Activated CD4-positive, alpha-beta T cell treated with anti-CD3 and anti-CD28 coated beads, Interleukin-2, Interleukin-4, amounts not matched to agents 100 ng/mL and 50 ng/mL, durations not matched to agents 16 hours and 8 hours (primary cell): ENCODE measurements at places on chromosomes 3 and 15.

- peak; percentile 85 for DNase-seq
Observed at GRCh38 chr3:138068579-138069174, 46.7 kb downstream of the DZIP1L start.

GRCh38 chr3:69541711-69542088 lies 155.8 kb upstream of the FRMD4B start:
- no peak for DNase-seq

GRCh38 chr3:87370007-87370406 lies 93.6 kb upstream of the POU1F1 start:
- no peak for DNase-seq

DNA sequence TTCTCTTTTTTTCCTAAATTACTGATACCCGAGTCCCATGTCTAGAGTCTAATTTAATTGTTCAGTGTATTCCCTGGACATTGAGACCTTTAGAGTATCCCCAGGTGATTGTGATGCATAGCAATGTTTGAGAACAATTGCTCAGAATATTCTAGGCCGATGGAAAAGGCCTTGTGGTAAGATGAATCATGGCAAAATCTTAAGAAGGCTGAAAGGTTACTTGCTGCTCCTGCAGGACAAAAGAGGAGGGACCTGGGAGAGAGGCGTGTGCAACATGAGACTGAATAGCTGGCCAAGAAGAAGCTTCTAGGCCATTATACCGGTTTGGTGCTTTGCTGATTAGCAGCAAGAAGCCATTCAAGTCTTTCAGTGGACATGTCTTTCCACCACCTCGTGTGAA lies 256.6 kb downstream of the ROBO2 start:
- no peak for DNase-seq

- DNase-seq = no peak
Observed at GRCh38 chr15:65416845-65417416, 5.8 kb downstream of the IGDCC4 start.

GRCh38 chr3:8491271-8492144 lies 10.1 kb upstream of the LMCD1 start:
- no peak for DNase-seq

DNA sequence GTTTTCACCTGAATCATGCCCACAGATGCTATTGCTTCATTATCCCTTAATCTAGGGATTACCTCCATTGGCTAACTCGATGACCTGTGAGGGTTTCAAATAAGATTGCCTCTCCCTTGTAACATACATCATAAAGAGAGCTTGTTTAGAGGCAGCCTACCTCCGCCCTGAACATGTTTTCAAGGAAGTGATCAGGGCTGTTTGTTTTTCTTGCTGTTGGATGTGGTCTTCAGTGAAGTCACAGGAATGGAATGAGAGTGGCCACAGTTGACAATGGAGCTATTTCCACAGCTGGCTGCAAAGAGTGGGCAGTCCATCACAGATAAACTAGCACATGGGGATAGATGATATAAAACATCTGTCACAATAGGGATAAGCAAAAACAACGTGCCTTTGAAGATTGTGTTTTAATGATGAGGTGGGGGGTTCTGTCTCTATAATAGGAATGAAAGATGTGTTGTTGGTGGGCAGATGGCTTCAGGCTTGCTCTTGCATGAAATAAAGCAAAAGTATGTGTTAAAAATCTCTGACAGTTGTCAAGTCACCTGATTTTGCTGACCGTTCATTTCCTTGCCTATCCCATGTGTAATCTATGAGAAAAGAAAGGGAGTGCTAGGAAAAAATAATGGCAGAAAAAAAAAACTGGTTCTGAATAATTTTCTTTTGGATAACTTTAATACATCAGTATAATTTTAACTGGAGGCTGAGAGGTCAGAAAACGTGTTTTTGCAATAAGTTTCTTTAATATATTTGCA lies 642.3 kb downstream of the RBMS3 start:
- no peak for DNase-seq

- DNase-seq = no peak
Observed at GRCh38 chr3:118761291-118761606, 273.4 kb downstream of the IGSF11 start.

DNA sequence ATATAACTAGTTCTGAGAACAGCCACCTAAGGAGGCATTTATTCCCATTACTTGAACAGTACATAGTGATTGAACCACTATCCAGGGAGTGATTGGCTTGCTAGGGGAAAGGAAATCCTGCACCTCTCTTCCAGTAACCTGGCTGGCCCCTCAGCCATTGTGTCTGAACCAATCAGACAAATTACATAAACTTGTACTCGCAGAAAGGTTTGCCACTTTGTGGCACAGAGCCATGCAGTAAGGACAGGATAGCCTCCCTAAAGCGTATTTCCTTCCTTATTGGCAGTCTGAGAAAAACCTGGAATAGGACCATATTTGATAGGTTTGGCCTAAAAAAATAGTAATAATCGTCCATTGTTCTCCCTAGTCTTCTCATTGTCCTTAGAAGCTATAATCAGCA lies 19.0 kb downstream of the CMSS1 start:
- no peak for DNase-seq
